ENCODE measurements at places on chromosomes 4 and X.

DNA sequence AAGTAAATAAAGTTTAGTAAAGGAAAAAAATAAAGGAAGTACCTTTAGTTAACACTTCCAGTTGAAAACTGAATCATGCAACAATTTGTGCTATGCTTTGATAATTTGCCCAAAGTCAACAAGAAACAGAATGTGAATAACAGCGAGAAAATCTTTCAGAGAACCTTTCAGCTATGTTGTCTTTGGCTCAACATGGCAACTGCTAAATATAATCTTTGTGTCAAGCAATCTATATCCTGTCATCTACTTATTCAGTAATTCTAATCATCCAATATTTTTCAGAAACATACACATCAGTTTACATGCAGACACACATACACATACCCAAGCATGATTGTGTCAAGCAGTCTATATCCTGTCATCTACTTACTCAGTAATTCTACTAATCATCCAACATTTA, 136.0 kb upstream of the PABPC4L start:
- H3K27me3 ChIP-seq = no peaks in the 10 kb centered on the region
- H3K27ac ChIP-seq = no peak overlapping the region
- peaks cover 7% of the 10 kb centered on the region for H3K4me1 ChIP-seq
- no peak for DNase-seq

GRCh38 chr4:7366954-7367353, 67.8 kb downstream of the PSAPL1 start:
- H3K4me1 ChIP-seq = peaks cover 33% of the 10 kb centered on the region
- no peaks in the 10 kb centered on the region for H3K27me3 ChIP-seq
- no peak overlapping the region for H3K4me3 ChIP-seq
- H3K36me3 ChIP-seq = no peaks in the 10 kb centered on the region

GRCh38 chr4:15683143-15683495, 1.5 kb downstream of the FAM200B start:
- H3K36me3 ChIP-seq = peaks cover 31% of the 10 kb centered on the region
- no peaks in the 10 kb centered on the region for H3K27me3 ChIP-seq
- peak overlapping the region; percentile 100 for H3K4me3 ChIP-seq

GRCh38 chrX:19566359-19567222, 51.3 kb upstream of the MAP3K15 start:
- DNase-seq = no peak
- H3K4me3 ChIP-seq = no peak overlapping the region
- peak overlapping the region; percentile 61 for H3K27ac ChIP-seq

GRCh38 chr4:147409350-147409749, 71.5 kb upstream of the EDNRA start:
- H3K36me3 ChIP-seq = no peaks in the 10 kb centered on the region
- no peak overlapping the region for H3K4me3 ChIP-seq
- H3K27ac ChIP-seq = no peak overlapping the region
- no peak for DNase-seq
- no peaks in the 10 kb centered on the region for H3K4me1 ChIP-seq

GRCh38 chr4:139593091-139593564, 37.1 kb upstream of the SETD7 start:
- H3K4me1 ChIP-seq = peaks cover 12% of the 10 kb centered on the region
- H3K36me3 ChIP-seq = no peaks in the 10 kb centered on the region
- DNase-seq = no peak
- no peak overlapping the region for H3K4me3 ChIP-seq

DNA sequence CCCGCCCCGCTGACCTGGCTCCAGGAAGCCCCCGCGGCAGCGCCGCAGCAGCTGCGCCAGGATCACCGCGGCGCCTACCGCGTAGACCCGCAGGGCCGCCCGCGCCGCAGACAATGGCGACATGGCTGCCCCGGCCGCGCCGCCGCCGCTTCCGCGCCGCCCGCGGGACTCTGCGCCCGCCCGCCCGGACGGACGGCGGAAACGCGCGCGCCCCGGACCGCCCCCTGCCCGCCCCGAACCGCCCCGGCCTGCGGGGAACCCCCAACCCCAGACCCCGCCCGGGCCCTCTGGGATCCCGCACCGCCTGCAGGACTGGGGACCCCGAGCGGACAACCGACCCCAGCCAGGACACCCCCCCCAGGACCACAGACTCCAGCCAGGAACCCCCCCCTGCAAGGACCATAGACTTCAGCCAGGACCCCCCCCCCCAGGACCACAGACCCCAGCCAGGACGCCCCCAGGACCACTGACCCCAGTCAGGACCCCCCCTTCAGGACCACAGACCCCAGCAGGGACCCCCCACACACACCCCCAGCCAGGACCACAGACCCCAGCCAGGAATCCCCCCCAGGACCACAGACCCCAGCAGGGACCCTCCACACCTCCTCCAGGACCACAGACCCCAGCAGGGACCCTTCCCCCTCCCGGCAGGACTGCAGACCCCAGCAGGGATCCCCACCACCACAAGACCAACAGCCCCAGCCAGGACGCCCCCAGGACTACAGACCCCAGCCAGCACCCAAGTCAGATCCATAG, at the start of the genes DHRSX and ZBED1:
Gene DHRSX (minus strand): TSS at position 174 of the 756 bp plus-strand sequence. CDS start 51 bp downstream, at position 123.
Gene ZBED1 (minus strand): TSS at position 174 of the 756 bp plus-strand sequence. CDS start 10,257 bp downstream, outside the sequence.
- peak within 1 kb of the TSS; percentile 93 for H3K27ac ChIP-seq
- H3K27me3 ChIP-seq = no peaks in the 10 kb centered on the region
- H3K36me3 ChIP-seq = peaks cover 4% of the 10 kb centered on the region

GRCh38 chr4:38166082-38166481, 205.9 kb downstream of the PTTG2 start:
- no peaks in the 10 kb centered on the region for H3K36me3 ChIP-seq
- H3K27ac ChIP-seq = no peak overlapping the region
- DNase-seq = no peak
- H3K4me3 ChIP-seq = no peak overlapping the region

- H3K27me3 ChIP-seq = no peaks in the 10 kb centered on the region
- no peaks in the 10 kb centered on the region for H3K4me1 ChIP-seq
- DNase-seq = no peak
- no peak overlapping the region for H3K27ac ChIP-seq
These were observed 6.0 kb upstream of the ASB11 start for GRCh38 chrX:15321447-15321846.

GRCh38 chr4:55397520-55398321, 2.0 kb downstream of the TMEM165 start:
- peak overlapping the region; percentile 94 for H3K4me3 ChIP-seq
- peak overlapping the region; percentile 91 for H3K27ac ChIP-seq
- peaks cover 33% of the 10 kb centered on the region for H3K4me1 ChIP-seq
- no peaks in the 10 kb centered on the region for H3K27me3 ChIP-seq

GRCh38 chrX:15336023-15336413, 695 bp upstream of the PIGA start:
- DNase-seq = no peak
- H3K27me3 ChIP-seq = peaks cover 21% of the 10 kb centered on the region
- peaks cover 5% of the 10 kb centered on the region for H3K4me1 ChIP-seq

- H3K4me1 ChIP-seq = no peaks in the 10 kb centered on the region
- no peak overlapping the region for H3K4me3 ChIP-seq
- no peaks in the 10 kb centered on the region for H3K27me3 ChIP-seq
These were observed 155.1 kb downstream of the ANXA5 start for GRCh38 chr4:121541696-121542095.

DNA sequence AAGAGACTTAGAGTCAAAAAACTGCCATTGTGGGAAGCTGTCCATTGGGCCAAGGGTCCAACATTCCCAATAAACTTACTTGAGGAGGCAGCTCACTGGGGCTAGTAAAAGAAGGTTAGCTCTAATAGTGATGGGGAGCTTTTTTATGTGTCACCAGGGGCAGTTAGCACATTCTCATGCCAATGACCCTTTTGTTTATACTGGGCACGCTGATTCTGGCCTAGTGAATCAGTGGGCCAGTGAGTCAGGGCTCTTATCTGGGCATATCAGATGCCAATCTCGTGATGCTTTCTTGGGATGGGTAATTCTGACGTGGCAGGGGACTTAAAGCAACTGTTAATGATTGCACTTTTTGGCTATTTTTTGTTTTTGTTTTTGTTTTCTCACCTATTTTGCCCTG, 27.8 kb downstream of the TCEAL1 start:
- H3K27ac ChIP-seq = no peak overlapping the region
- no peaks in the 10 kb centered on the region for H3K36me3 ChIP-seq
- no peak for DNase-seq
- peaks cover 3% of the 10 kb centered on the region for H3K27me3 ChIP-seq

DNA sequence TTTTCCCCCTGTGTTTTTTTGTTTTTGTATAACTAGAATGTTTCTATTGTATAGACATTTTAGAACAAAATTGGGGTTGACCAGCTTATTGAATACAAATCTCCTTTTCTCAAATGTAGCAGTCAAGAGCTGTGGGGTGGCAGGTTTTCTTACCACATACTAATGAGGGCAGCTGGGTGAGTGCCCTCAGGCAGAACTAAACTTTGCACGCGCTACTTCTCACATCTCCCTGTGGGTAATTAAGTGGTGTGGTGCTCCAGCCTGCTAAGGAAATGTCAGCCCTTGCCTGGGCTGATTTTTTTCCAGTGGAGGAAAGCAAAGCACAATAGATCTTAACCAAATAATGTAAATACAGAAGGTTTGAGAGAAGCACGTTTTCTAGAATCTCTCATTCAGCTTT, 717.6 kb upstream of the TENM3 start:
- H3K36me3 ChIP-seq = peaks cover 3% of the 10 kb centered on the region
- DNase-seq = no peak
- H3K27me3 ChIP-seq = no peaks in the 10 kb centered on the region
- H3K27ac ChIP-seq = no peak overlapping the region
- peak overlapping the region; percentile 30 for H3K4me3 ChIP-seq
- peaks cover 41% of the 10 kb centered on the region for H3K4me1 ChIP-seq

DNA sequence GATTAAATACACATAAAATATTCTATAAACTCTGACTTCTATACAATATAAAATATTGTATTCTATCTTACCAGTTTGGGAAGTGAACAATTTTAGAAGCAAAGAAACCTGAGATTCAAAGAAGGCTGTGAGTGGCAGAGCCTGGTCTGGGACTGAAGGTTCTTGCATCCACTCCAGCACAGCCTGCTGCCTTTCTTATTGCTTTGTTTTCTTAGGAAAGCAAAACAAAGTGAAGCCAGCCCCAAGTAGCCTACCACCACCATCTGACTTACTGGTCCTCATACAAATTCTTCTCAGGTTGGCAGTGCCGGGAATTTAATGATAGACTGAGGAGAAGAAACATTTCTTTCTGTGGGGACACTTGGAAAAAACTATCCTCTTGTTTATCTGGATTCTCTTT, 129.7 kb upstream of the SMAD1 start:
- H3K27me3 ChIP-seq = no peaks in the 10 kb centered on the region
- H3K4me1 ChIP-seq = peaks cover 6% of the 10 kb centered on the region
- no peak for DNase-seq
- no peaks in the 10 kb centered on the region for H3K36me3 ChIP-seq
- H3K4me3 ChIP-seq = no peak overlapping the region

- no peak for DNase-seq
- no peak overlapping the region for H3K27ac ChIP-seq
- no peak overlapping the region for H3K4me3 ChIP-seq
- peaks cover 17% of the 10 kb centered on the region for H3K27me3 ChIP-seq
- H3K36me3 ChIP-seq = no peaks in the 10 kb centered on the region
These were observed 8.4 kb upstream of the DUSP9 start for GRCh38 chrX:153638436-153639176.

- no peak overlapping the region for H3K27ac ChIP-seq
- DNase-seq = no peak
- no peak overlapping the region for H3K4me3 ChIP-seq
- no peaks in the 10 kb centered on the region for H3K4me1 ChIP-seq
- H3K36me3 ChIP-seq = no peaks in the 10 kb centered on the region
These were observed 9.0 kb downstream of the TCEAL1 start for GRCh38 chrX:103637604-103638338.

DNA sequence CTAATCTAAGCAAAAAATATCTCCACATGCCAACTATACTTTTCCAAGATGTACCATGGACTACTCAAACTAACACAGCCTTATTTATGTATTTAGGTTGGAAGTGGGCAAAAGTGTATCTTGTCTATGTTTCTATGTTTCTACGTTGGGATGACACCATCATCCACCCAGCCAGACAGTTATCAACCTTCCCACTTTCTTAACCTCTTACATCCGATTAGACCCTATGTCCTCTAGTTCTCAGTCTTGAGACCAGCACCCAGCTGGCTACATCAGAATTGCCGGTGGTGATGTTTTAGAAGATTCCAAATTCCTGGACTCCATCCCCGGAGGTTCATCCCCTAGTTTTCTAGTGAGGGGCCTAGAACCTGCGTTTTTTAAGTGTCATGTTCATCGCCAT, 1.0 kb upstream of the AASDH start:
- peak overlapping the region; percentile 94 for H3K4me3 ChIP-seq
- H3K36me3 ChIP-seq = no peaks in the 10 kb centered on the region
- H3K27me3 ChIP-seq = no peaks in the 10 kb centered on the region
- H3K27ac ChIP-seq = peak overlapping the region; percentile 100
- peaks cover 28% of the 10 kb centered on the region for H3K4me1 ChIP-seq

- no peak overlapping the region for H3K4me3 ChIP-seq
- peaks cover 4% of the 10 kb centered on the region for H3K36me3 ChIP-seq
- no peak for DNase-seq
- H3K27ac ChIP-seq = no peak overlapping the region
- no peaks in the 10 kb centered on the region for H3K4me1 ChIP-seq
These were observed 118.4 kb downstream of the KLHL13 start for GRCh38 chrX:117998171-117998570.

DNA sequence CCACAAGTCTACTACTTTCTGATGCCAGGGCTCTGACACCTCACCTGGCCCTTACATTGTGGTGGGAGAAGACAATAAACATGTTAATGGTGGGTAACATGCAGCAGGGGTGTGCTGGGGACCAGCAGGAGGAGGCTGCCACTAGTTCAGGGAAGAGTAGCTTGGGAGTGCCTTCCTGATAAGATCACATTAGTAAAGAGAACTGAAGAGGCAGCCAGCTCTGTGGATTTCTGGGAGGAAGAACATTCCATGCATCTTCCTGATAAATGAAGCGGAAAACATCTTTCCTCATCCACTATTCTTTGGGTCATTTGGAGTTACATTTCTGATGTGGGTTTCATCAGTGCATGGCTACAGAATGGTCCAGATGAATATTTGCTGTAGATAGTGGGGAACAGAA, 9.0 kb downstream of the RNF150 start:
- no peak for DNase-seq
- H3K27me3 ChIP-seq = peaks cover 5% of the 10 kb centered on the region
- peaks cover 23% of the 10 kb centered on the region for H3K4me1 ChIP-seq
- no peak overlapping the region for H3K27ac ChIP-seq
- peaks cover 13% of the 10 kb centered on the region for H3K36me3 ChIP-seq

DNA sequence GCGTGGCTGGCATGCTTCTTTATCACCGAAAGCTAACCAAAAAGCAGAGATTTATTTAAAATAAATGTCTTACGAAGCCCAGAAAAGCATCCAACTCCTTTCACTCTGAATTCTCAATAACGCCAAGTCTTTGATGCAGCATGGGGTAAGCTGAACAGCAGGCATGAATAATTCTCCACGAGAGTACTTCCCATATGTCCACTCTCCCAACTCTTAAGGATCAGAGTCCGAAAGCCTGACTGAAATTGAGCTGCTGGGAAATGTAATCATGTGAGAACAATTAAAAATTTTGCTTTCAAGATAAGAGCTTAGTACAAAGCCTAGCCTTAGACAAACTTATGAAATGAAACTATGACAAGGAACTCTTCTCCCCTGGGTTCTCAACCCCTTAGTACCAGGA, 7.5 kb upstream of the SLC39A8 start:
- no peaks in the 10 kb centered on the region for H3K36me3 ChIP-seq
- DNase-seq = no peak
- H3K4me1 ChIP-seq = no peaks in the 10 kb centered on the region
- no peak overlapping the region for H3K27ac ChIP-seq
- no peak overlapping the region for H3K4me3 ChIP-seq

Measured in type B pancreatic cell (in vitro differentiated cells).